Smooth muscle cell of the coronary artery (primary cell): ENCODE measurements at places on chromosomes 11 and 22. TPM values are rescaled to one million over a fixed set of nuclear protein-coding genes. Genes with fewer than 3 reads are reported as not detected.

PTPN5 gene
- not detected in 2 replicates for total RNA-seq

FAM227A gene
- total RNA-seq, result 0.75 and 2.2 TPM in 2 replicates

SLC7A4 gene
- total RNA-seq, result 0.23 TPM in 1 of 2 replicates, not detected in the other

POU2F3 gene
- not detected in 2 replicates for total RNA-seq

OR51I1 gene
- not detected in 2 replicates for total RNA-seq

NLRP10 gene
- total RNA-seq, result 0.23 and 0.68 TPM in 2 replicates

RIC3 gene
- not detected in 2 replicates for total RNA-seq

DDI1 gene
- total RNA-seq, result not detected in 2 replicates
